Putamen (tissue), 1 donor: ENCODE measurements at places on chromosomes 2 and 18.

DNA sequence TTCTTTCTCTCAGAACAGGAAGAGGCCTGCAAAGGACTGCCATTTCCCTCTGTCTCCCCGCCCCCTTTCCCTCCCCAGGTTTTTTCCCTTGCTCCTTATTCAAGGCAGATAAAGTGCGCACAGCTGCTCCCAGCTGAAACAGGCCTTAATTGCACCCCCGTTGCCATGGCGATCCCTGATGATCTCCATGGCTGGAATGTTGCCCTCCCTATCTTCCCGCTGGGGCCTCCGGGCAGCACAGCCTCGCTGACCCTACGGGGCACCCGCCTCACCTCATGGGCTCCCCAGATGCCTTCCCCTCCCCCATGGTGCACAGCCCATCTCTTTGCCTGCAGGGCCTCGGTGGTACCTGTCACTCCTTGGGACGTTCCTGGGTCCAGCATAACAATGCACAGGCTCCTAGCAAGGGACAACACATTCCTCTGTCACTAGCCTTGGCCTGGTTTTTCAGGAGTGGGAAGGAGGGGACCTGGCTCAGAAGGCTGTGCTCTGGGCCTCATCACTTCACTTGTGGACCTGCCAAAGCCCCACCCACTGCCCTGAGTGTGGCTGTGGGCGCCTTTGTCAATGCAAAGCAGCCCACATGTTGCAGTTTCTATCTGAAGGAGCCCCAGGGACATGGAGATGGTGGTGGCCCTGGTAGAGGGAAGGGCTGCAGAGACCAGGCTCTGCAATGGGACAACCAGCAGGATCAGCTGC, 115.0 kb downstream of the CELF4 start:
- DNase-seq = no peak

DNA sequence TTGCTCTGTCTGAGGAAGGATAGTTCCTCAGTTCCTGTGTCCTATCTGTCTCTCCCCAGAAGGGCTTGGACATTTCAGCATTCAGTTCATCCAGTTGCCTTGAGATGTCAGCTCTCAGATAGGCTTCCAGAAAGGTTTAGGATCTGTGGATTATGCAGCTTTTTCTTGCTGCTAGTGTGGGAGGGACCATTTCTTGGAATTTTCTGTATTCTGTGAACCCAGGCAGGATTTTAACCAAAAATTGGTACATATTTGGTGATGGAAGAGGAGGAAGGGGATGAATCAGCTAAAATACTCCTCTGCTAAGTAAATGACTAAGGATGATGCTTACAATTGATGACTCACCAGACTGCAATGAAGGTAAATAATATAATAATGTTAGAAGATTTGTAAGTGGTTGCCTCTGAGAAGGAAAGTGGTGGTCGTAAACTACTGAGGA, 58.6 kb upstream of the DOCK10 start:
- no peak for DNase-seq

GRCh38 chr2:241272303-241273209, 42.9 kb downstream of the HDLBP start:
- peak; percentile 31 for DNase-seq

- DNase-seq = no peak
Observed at GRCh38 chr2:208501206-208501605, 94.6 kb downstream of the PTH2R start.

GRCh38 chr18:13366541-13366940, 148.0 kb downstream of the LDLRAD4 start:
- no peak for DNase-seq

- peak; percentile 45 for DNase-seq
Observed at GRCh38 chr2:144686518-144687215, 166.7 kb upstream of the ZEB2 start.

DNA sequence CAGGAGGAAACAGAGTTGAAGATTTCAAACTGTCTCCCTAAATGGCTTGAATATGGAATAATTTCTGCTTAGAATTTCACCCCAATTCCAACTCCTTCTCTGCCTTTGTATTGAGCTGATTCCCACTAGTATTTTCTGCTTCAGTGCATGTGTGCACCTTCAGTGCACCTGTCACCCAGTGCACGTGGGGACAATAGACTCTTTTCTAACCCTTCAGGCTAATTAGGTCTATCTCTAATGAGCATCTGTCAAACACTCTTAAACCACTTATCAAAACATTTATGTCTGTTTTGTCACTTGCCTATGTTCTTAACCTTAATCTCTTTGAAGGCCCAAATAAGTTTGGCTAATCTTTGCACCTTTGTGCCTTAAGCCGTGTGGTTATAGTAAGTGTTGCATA, 232.0 kb upstream of the NETO1 start:
- DNase-seq = no peak

DNA sequence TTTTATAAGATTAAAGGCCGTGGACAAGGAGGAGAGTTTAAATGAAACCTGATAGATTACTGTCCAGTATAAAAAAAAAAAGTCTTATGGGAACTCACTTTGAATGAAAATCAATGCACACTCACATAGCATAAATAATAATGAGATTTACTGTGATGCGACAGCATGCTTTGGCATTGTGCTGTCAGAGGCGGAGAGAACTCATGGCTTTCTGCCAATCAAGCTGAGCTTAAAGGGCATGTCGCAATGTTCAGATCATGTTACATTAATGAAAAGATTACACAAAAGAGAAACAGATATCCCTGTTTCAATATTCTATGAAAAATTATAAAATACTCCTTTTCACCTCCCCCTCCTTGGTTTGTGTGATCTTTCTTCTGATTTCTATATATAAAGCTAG, 310.8 kb downstream of the ERBB4 start:
- DNase-seq = peak; percentile 13

- no peak for DNase-seq
Observed at GRCh38 chr2:216855605-216856004, 4.3 kb downstream of the TNP1 start.

DNA sequence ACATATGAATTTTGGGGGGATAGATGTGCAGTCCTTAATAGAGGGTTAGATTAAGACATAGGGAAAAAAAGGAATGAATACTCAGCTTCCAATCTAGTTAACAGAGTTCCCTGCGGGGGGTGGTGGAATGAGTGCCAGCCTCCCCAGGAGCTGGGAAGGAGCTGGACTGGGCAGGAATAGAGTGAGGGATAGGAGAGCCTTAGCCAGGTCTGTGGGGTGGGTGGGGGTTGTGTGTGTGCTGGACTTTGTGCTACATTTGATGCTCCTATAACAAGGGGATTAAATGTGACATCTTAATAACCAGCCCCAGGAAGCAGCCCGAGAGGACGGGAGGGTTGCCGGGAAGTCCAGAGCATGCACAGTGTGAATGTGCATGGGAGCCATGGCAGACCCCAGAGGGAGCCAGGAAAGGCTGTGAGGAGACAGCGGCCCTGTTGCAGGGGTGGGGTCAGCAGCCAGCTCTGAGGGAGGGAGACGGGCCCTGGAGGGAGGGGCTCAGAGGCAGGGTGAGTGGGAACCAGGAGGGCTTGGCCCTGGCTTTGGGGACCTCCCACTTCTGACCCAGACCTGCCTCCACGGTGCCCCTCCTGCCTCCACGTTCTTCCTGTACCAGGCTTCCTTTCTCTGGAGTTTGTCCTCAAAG, 3.6 kb upstream of the MBP start:
- DNase-seq = no peak

- no peak for DNase-seq
Observed at GRCh38 chr2:221816566-221816965, 244.5 kb upstream of the EPHA4 start.

GRCh38 chr2:230011617-230012016, 57.1 kb downstream of the SLC16A14 start:
- no peak for DNase-seq

DNA sequence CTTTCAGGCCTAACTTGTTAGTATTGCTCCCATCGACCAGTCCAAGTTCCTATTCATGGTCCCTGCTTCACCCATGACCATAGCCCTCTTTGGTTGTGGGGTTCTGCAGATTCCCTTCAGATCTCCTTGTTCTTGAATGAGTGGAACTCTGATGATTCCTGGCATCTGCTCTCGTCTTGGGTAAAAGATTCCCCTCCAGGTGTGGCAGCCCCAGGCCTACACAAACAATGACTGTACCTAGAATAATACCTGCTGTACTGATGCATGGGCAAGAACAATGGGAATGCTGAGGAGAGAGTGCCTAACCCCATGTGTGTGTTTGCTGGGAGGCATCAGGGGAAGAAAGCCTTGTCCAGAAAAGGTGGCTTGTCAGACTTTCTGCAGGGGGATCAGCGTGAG, 39.2 kb upstream of the MRPL19 start:
- DNase-seq = no peak

DNA sequence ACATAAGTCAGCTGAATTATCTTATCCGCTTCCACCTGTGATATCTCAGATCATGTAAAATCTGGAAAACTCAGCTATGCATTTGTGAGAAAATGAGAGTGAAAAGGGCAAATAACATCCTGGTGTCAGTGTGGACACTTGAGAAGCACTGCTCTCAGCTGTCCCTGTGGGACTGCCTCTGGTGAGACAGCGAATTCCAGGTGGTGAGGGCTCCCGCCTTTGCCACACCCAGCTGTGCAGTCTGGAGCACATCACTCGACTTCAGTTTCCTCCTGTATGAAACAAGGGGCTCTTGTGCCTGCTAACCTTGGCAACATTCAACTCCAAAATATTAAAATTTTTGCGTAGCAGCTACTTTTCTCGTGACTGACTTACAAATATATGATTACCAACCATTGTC, 194.9 kb upstream of the BOD1L2 start:
- DNase-seq = no peak

- DNase-seq = no peak
Observed at GRCh38 chr2:43349904-43350303, 123.5 kb upstream of the ZFP36L2 start.

DNA sequence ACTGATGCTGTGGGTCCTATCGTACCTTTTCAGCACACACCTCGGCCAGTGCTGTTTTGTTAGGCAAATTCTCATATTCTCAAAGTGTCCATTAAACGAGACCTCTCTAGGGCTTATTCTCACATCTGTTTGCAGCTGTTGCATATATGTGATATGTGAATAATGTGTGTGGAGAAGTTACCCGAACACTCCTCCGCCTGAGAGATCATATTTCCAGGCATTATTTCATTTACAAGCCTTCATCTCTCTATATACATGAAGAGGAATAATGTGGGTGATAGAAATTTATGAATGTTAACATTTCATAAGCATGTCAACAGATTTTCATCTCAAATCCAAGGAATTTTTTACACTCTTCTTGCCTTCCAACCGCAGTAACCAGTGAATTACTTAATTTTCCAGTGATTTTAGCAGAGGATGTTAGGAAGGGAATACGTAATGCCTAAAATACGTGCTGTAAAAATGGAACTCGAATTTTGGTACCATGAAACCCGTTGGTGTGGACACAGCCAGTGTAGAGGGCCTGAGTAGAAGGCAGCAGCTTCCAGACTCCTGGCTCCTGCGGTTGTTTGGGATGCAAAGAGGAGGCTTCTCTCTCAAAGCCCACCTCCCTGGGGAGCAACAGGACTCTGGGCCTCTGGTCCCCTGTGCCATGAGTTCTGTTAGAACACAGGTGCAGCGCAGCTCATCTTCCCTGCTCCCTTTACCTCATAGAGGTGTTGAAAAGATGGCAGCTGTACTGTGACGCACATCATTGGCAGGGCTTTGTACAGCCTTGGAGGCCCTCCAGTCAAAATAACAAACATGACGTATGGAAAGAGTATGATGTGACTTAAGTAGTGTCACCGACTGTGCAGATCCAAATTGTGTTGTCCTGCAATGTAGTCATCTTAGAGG, 280.1 kb downstream of the NEDD4L start:
- no peak for DNase-seq
